NCI-H460 (cell line): ENCODE measurements at places on chromosomes 5 and 9. TPM values are rescaled to one million over a fixed set of nuclear protein-coding genes. Genes with fewer than 3 reads are reported as not detected.

GDF9 gene
- 0.50 TPM in 1 of 2 replicates, not detected in the other for total RNA-seq

FGF18 gene
- total RNA-seq: not detected in 2 replicates

KIF12 gene
- not detected in 2 replicates for total RNA-seq

PCDHA9 gene
- 0.02 TPM in 1 of 2 replicates, not detected in the other for total RNA-seq

IFNB1 gene
- total RNA-seq: not detected in 2 replicates

OR1Q1 gene
- not detected in 2 replicates for total RNA-seq
